ENCODE measurements at places on chromosomes 12 and 14.
A peak's percentile ranks its signal among the peaks of the same experiment; 100 is the strongest.

DNA sequence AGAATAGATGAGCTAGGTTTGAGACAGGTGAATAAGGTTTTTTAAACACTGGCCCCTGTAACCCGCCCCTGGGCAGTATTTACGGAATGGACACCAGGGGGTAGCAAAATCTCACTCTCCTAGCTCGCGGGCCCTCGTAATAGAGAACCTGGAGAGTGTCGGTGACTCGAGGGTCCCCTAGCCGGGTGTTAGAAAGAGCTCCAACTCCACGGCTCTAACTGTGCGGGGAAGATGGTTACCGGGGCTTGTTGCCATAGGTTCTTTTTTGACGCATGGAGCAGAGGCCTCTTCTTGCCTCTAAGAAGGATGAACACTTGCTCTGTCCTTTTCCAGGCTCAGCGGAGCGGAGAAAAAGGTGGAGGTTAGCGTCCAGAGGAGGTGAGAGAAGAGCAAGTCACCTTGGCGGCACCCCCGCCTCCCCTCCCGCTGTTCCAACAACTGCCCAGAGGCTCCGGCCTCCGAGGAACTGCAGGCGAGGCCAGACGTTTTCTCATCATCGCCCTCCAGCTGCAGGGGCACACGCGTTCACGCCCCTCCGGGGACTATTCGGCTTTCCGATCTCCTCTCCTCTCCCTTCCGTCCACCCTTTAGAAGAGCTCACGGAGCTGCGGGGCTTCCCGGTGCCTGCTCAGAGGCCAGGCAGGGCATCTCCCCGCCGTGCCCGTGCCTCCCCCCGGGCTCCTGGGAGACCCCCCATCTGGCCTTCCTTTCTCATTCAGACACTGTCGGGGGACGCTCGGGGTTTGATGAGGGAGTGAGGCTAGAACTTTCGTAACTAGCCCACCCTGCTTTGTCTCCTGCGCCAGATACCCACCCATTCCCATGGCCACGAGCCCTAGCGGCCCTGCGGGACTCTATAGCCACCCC is 1.4 kb upstream of the ARHGEF40 start:
- DNase-seq = peak; percentile 71

GRCh38 chr14:61654026-61654425 is 41.3 kb upstream of the HIF1A start:
- DNase-seq = no peak

DNA sequence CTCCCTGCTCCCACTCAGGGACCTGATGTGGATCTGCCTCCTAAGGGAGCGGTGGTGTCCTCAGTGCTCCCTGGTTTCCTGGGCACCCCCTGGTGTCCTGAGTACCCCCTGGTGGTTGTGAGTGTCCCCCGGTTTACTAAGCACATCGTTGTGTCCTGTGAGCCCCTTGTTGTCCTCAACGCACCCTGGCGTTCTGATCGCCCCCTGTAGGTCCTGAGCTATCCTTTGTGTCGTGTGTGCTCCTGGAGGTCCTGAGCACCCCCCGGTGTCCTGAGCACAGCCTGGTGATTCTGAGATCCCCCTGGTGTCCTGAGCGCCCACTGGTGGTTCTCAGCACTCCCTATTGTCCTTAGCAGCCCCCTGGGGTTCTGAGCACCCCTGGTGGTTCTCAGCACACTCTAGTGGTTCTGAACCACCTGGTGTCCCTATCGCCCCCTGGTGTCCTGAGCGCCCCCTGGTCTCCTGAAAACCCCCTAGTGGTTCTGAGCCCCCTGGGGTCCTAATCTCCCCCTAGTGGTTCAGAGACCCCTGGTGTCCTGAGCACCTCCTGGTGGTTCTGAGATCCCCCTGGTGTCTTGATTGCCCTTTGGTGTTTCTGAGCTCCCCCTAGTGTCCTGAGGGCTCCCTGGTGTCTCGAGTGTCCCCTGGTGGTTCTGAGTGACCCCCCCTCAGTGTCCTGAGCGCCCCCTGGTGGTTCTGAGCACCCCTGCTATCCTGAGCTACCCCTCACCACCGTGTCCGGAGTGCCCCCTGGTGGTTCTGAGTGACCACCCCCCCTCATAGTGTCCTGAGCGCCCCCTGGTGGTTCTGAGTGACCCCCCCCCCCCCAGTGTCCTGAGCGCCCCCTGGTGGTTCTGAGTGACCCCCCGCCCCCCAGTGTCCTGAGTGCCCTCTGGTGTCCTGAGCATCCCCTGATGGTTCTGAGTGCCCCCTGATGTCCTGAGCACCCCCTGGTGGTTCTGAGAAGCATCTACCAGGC is 615.1 kb downstream of the TMEM121 start:
- no peak for DNase-seq

DNA sequence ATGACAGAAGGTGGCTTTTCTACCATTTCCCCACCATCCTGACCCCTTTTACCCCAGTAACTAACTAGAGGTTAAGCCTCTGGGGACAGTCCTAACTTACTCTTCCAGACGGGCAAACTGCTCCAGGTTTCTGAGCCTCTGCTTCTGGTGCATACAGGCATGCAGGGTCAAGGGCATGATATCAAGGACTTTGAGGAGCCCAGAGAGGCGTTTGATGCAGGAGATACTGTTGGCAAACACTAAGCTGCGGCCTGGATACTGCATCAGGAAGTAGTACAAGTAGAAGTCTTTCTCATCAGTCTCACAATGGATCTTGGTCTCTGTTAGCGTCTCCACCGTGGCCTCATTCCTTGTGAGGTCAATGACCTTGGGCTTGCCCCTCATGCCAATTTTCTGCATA is 21.0 kb downstream of the DDX24 start:
- DNase-seq = no peak

GRCh38 chr14:106733771-106734170 is 1207.4 kb downstream of the TMEM121 start:
- no peak for DNase-seq

All from midbrain (tissue), 1 donor.